ENCODE measurements at places on chromosomes 7 and 10.

- no peak for DNase-seq
These were observed 82.1 kb upstream of the PDGFA start for GRCh38 chr7:601595-602340.

- DNase-seq: no peak
These were observed 91.8 kb downstream of the TRRAP start for GRCh38 chr7:98970016-98970615.

DNA sequence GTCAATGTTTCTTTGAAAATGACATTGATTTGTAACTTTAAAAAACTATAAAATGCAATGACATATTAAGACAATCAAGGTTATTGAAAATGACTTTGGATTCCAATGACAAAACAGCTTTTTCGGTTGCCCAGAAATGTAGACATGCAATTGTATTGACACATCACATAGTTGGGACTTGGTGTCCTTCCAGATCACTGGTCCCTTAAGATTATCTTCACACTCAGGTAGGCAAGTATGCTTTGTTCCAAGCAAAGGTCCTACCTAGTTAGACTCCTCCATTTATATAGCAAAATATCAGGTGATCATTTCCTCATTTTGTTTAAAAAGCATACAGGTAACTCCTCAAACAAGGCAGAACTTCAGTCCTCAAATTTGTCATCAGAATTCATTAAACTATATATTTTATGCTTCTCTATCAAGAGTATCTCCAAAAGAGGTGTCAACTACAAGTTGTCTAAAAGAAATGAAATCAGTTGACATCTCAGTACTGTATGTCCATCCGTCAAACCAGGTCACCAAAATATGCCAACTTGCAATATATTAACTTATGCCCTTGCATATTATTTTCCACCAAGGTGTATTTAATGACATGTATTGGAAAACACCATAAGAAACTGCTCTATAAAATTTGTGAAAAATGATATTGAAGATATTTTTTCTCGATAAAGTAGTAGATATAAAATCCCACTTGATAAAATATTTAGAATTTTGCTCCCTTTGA lies 64.6 kb downstream of the TSPAN12 start:
- no peak for DNase-seq

DNA sequence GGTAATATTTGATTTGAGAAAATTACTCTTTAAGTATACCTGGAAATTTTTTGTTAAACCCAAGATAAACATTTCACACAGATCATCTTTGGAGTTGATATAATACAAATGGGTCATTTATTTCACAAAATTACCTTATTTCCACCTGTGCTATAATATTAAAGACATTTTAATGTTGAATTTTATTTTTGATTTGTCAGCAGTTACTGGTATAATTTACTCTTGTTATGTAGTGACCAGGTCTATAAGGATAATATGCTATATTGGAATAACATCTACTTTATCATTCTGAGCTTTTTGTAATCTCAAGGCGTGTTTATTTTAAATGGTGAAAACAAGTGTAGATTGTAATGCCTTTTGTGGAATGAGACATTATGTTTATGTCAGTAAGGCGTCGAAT lies 26.6 kb downstream of the PRKAR2B start:
- DNase-seq: no peak

DNA sequence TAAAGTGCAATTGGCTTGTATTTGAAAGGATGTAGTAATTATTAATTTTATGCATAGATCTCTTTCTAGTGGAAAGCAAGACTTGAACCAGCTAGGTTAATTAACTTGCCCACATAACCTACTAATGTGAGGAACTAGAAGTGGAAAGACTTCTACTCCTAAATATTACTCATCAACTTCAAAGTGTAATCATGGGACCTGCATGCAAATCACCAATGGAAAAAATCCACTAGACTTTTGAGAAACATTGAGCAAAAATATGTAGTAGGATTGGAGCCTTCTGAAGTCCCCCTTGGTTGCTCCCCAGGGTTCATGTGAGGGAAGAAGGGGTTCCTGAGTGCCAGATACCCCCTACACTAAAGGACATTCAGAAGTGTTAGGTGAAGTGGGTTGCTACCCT lies 240.2 kb downstream of the PTEN start:
- no peak for DNase-seq

GRCh38 chr7:141039376-141039775 lies 24.6 kb upstream of the MRPS33 start:
- no peak for DNase-seq

GRCh38 chr10:123926401-123927264 lies 35.0 kb upstream of the CPXM2 start:
- DNase-seq: no peak

- DNase-seq: no peak
These were observed 182.3 kb downstream of the NPSR1 start for GRCh38 chr7:34840176-34840785.

DNA sequence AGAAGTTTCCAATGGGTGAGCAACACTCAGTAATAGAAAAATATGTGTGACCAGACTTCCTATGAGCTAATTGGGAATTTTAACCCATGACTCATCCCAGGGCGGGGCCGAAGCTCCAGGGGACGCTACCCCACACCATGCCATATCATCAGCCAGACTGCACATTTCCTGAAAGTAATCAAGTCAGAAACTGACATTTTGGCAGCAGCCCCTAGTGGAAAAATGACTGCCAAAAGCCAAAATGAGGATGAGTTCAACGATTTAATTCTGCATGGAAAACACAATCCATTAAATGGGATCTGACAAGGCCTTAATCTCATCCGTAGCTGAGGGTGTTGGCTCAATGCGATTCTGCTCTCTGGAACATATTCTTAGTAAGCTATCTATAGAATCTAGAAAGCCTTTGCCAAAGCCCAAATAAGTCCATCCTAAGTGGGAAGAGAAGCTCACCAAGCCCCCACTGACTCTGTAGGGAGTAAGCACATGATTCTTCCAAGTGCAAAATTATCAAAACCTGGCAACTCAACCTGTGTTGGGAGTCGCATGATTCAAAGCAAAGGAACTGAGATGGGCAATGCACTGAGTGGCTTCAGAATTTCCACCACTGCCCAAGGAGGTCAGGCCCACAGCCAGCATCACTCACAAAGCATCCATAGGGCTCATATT lies 93.1 kb upstream of the PDE1C start:
- no peak for DNase-seq

DNA sequence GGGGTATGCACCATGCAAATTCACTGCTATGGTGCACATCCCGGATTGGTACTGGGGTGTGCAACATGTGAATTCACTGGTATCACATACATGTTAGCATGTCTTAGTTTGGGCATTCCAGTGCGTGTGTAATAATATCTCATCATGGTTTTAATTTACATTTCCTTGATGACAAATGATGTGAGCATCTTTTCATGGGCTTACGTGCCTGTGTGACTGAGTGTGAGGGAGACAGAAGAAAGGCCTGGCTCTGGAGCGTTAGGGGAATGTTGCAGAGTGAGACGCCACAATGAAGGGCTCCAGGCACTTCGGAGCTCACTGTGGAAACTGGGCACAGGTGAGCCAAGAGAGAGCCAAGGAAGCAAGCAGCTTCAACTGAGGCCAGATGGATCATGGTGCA lies 162.6 kb downstream of the UBE2H start:
- DNase-seq: no peak
